ENCODE measurements at places on chromosomes 11 and 22.

DNA sequence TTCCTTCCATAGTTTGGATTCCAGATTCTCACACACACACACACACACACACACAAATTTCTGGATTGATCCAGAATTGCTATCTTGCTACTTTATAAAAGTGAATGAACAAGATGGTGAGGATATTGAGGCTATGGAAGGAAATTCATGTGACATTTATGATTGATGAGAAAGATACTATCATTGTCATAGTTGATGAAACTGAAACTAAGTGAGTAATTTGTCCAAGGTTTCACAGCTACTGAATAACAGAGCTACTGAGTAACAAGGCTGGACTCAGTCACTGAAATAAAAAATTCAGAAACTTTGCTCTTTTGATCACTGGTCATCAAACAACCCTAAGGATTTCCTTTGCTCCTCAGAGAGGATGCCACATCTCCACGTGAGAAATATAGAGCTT lies 16.2 kb downstream of the OR5D16 start:
- DNase-seq: no peak

DNA sequence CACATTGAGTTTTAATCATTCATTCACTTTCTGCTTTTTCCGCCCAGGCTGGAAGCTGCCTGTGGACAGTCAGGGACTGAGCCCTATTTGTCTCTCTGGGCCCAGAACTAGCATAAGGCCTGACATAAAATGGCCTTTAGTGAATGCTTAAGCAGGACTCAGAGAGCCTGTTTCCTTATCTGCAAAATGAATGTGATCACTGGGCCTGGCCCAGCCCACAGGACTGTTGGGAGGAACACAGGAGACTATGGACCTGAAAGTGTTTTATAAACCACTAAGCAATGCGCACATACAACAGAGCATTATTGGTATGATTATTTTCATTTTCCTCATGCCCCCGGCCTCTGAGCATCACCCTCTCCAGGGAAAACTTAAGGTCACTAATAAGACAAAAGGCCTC lies 3.9 kb upstream of the MYH9 start:
- no peak for DNase-seq

GRCh38 chr11:38460429-38460828 lies 1862.4 kb upstream of the RAG2 start:
- DNase-seq: no peak

DNA sequence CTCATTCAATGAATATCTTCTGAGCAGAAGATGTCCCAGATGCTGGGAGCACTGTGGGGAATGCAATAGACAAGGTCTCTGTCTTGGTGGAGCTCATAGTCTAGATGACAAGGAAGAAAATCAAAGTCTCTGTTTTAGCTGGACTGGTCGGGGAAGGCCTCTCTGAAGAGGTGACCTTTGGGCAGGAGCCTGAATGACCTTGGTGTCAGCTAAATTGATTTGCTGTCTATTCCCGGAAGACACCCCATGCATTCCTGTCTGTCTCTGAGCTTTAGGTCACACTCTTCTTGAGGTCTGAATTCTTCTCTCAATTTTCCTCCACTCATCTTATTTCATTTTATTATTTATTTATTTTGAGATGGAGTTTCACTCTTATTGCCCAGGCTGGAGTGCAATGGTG lies 14.5 kb upstream of the ELF5 start:
- DNase-seq: no peak

DNA sequence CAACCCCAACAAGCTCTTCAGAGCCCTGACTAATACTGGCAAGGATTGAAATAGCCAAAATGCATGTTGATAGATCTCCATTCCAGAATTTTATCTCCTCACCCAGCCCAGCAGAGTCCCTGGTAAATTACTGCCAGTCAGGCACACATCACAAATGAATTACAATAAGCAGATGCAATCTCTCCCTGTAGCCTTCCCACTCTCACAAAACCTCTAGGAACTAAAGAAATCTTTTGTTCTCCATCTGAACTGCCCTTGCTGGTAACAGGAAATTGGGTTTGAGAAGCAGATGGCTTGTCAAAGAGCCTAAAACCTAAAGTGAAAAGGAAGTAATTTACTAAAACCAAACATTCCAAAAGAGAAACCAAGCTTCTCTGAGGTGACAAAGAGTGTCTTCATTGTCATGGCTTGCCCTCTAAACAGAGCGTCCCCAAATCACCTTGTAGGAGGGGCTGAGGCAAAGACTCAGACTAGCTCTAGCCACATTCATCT lies 59.5 kb downstream of the FAM168A start:
- no peak for DNase-seq

DNA sequence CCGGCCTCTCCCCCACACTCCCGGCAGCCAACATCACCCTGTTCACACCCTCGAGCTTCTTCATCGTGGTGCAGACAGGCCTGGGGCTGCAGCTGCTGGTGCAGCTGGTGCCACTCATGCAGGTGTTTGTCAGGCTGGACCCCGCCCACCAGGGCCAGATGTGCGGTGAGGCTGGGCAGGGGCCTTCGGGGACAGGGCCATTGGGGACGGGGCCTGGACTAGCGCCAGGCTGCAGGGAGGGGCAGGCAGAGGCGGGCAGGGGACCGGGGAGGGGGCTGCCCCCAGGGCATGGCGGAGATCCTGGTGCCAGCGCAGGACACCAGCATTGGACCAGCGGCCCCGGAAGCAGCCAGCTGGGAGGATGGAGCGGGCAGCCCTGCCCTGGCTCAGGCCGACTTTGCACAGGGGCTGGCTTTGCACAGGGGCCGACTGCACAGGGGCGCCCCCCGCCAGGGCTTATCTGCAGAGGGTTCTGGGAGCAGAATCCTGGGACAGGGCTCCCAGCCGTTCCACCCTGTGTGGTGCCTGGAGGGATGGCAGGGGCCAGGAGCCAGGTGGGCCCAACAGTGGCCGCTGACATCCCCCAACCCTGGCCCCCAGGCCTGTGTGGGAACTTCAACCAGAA lies 8.6 kb downstream of the MUC5B start:
- no peak for DNase-seq

DNA sequence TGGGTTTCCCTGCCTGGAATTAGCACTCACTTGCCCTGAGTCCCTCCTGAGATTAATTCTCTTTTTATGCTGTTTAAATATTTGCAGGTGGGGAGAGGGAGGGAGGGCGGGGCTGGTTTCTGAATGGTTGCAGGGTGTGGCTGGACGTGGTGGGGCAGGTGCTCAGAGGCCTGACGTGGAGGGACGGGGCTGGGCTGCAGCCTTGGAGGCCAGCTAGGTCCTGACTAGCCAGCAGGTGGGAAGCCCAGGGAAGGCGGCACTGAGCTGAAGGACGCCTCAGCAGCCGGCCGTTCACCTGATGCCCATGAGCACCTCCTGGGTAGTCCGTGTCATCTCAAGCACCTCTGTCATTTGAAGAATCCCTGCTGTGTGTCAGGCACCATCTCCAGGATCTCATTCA lies 21.3 kb downstream of the SGSM1 start:
- no peak for DNase-seq

DNA sequence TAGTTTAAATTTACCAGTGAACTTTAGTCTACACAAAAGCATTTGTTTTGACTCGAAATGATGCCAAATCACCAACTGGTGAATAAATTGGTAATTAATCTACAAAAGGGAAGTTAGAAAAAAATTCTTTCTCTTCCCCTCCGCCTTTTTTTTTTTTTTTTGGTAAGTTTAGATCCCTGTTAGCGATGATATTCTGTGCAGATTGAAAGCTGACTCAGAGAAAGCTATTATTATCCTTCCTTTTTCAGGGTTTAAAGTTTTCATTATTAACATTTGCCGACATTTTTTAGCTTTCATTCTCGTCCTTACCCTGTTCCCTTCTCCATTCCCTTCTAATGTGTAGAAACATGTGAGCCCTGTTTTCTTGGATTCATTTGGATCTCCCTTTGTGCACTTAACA lies 16.8 kb upstream of the NUP160 start:
- no peak for DNase-seq

DNA sequence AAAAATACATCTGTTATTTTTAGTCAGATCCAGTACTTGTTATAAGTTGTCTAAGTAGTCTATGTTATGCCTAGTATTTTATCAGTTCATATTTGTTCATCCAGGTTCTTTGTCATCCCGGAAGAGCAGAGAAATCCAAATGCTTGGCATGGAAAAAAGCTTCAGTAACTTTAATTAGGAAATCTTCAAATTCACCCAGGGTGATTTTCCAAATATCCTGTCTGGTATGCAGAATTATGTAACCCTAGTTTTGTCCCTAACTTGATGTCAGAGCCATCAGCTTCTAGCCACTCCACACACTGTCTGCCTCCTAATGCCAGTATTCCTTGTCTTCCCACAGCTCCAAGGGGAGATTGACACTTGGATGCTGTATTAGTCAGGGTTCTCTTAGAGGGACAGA lies 216.2 kb downstream of the ARHGAP42 start:
- DNase-seq: no peak

DNA sequence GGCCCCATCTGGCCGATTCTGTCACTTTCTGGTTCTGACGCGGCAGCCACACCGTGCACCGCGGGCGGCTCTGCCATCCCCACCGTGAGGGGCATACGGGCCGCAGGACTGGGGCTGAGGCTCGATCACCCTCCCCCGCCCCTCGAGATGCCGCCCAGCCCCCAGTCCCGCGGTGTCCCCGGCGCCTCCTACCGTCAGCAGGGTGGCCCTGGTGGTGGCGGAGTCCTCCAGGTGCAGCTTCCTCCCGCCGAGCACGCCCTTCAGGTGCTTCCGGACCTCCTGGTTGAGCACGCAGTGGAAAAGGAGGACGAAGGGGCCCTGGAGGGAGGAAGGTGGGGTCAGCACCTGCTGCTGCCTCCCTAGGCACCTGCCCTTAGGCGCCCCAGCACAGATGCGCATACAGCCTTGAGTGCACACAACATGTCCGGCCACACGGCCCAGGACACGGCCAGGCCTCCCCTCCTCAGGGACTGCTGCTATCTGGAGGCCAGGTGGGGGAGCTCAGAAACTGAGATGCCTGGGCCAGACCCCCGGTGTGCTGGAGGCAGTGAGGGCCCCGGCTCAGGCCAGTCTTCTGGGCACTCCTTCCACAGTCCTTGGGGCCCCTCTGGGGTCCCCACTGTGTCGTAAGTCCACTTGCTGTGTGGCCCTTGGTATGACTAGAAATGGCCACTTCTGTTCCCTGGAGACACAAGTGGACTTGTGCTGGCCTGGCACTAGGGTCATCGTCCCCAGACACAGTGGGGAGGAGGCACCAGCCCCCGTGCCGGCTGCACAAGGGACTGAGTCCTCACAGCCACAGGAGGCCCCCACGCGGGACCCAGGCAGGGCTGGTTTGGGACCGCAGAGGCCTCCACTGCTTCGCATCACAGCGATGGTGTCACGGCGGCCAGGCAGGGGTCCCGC lies 31.5 kb downstream of the TRMU start:
- DNase-seq: no peak

- no peak for DNase-seq
These were observed 36.6 kb downstream of the ST3GAL4 start for GRCh38 chr11:126391970-126392632.

DNA sequence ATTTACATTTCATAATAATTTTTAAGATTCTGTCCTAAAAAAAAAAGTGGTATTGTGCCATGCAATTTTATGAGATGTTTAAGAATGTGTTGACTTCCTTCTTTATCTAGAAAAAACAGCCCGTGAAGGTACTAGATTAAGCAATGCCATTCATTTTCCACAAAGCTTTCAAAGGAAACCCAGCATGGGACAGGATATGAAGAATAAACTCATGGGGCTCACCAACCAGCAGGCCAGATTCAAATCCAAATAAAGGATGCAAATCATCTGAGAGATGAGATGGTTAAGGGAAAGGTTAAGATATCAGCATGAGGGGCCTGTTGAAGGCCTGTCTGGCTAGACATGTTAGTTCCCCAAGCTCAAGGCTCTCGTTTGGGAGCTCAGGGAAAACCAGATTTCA lies 199.1 kb downstream of the SWAP70 start:
- no peak for DNase-seq

DNA sequence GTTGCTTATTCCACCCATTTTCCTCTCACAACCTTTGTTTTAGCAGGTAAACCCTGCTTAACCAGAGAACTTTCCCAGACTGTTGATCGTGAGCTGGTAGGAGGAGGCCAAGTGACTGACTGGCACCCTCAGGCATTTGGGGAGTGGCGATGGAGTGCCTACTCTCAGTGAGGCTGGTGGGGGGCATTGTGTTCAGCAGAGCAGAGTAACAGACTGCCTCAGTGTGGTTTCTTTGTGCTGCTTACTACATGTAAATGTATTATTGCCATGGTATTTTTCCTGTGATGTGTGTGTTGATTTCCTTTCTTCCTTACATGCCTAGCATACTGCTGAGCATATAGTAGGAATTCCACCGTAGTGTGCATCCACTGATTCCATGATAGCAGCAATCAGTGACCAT lies 2.6 kb downstream of the MARK2 start:
- DNase-seq: peak; percentile 22

- no peak for DNase-seq
These were observed 476.9 kb downstream of the MIAT start for GRCh38 chr22:27134315-27134701.

- DNase-seq: no peak
These were observed 38.8 kb downstream of the PRDM11 start for GRCh38 chr11:45185228-45185729.

- DNase-seq: no peak
These were observed 275.2 kb upstream of the SORL1-AS1 start for GRCh38 chr11:121727942-121728341.

Measured in C1 segment of cervical spinal cord (tissue), 14 donors.